CD4-positive, alpha-beta T cell treated with Interleukin-2 at 100 ng/mL for 4 hours (primary cell): ENCODE measurements at places on chromosomes 4 and X.

DNA sequence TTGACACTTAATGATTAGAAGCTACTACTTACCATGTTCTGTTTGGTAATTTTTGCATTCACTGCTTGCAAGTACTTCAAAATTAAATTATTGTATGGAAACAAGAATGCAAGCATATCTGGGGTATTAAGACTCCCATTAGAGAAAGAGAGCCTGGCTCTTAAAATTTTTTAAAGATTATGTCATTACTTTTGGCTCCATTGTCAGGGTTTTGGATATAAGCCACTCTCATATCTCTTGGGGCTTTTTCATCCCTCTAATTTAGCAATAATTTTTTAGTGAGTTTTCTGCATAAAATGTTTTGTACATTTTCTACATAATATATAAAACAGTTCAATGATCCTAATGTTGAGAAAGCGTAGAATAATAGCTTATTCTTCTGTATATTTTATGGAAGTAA is 49.4 kb downstream of the SLC9A6 start:
- DNase-seq: no peak

DNA sequence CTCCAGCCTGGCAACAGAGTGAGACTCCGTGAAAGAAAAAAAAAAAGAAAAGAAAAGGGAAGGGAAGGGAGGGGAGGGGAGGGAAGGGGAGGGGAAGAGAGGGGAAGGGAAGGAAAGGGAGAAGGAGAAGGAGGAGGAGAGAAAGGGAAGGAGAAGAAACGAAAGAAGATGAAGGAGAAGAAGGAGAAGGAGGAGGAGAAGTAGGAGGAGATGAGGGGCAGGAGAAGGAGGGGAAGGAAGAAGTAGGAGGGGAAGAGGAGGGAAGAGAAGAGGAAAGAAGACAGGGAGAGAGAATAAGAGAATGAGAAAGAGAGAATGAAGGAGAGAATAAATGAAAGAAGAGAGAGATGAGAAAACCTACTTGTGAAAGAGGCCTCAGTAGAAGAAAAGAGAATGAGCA is 170.3 kb downstream of the DHRSX start:
- DNase-seq: no peak

GRCh38 chr4:170853422-170854021 is 763.8 kb upstream of the AADAT start:
- no peak for DNase-seq

- DNase-seq: no peak
Observed at GRCh38 chr4:128880662-128881061, 71.2 kb downstream of the JADE1 start.

DNA sequence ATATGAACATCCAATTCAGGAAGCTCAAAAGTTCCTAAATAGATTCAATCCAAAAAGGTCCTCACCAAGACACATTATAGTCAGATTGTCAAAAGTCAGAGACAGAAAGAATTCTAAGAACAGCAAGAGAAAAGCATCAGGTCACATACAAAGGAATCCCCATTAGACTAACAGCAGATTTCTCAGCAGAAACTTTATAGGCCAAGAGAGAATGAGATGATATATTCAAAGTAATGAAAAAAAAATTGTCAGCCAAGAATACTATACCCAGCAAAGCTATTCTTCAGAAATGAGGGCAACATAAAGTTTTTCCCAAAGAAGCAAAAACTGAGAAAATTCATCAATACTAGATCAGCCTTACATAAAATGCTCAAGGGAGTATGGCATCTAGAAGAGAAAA is 106.6 kb upstream of the SH3RF1 start:
- no peak for DNase-seq
